HepG2 (cell line): ENCODE measurements at places on chromosomes 5 and 9.

GRCh38 chr9:16282216-16282615, 588.3 kb downstream of the BNC2 start:
- DNase-seq, result no peak

DNA sequence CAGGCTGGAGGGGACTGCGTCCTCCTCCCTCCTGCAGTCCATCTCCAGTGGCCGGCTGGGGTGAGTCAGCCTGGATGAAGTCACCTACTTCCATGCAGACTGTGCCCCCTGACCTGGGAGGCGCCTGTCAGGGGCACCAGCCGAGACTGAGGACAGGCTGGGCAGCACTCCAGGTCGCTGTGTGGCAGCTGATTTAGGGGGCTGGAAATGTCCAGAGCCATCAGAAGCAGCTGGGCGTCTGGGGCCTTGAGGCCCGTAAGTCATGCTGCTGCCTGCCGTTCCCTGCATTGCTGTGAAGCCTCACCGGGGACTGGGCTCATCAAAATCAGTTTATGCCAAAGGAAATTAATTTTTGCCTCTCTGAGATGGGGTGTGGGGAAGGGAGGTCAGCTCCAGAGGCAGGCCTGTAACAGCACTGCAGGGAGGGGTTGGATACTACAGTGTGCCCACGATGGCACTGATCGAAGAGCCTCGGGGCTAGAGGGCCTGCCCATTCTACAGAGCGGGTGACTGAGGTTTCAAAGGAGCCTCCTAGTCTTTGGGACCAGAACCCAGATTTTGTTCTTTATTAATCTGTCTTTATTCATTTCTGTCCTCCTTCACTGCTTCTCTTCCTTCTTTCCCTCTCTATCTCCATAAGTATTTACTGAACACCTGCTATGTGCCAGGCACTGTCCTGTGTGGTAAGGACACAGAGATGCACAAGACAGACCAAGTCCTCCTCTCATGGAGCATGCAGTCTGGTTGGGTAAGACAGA, 70.4 kb upstream of the PSD2 start:
- peak; percentile 77 for DNase-seq

GRCh38 chr9:135440620-135441019, 39.0 kb upstream of the PPP1R26 start:
- DNase-seq, result peak; percentile 80

GRCh38 chr9:18683312-18683711, 209.4 kb downstream of the ADAMTSL1 start:
- DNase-seq, result no peak

GRCh38 chr9:84669288-84670137, at the start of gene NTRK2:
Gene NTRK2, plus strand, starts transcription at chr9:84669729. Its CDS starts 1,020 bp downstream, at chr9:84670749.
- no peak for DNase-seq
